NCI-H1694 treated with DMSO at 0.1 percent for 48 hours (cell line): ENCODE measurements at places on chromosomes 4 and X.

DNA sequence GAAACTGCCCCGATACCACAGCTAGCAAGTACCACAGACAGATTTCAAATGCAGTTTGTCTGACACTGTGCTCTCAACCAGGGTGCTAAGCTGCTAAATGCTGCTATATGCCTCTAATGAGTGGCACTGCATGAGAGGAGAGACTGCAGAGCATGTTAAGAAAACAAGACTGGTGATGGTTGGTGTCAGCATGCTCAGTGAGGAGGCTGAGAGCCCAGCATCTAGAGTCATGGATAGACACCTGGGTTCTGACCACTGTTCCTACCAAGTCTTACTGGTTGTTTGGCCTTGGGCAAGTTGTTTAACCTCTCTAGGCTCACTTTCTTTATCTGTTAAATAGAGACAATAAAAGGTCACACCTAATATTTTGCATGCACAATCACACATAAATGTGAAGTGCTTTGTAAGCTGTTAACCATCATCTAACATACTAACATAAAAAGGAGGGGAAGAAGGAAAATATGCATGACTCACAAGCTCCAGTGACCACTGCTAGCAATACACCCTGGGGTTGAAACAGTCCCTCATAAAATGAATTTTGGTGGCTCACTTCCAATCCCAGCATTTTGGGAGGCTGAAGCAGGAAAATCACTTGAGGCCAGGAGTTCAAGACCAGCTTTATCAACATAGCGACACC, 20.7 kb downstream of the HHIP start:
- no peak for DNase-seq

DNA sequence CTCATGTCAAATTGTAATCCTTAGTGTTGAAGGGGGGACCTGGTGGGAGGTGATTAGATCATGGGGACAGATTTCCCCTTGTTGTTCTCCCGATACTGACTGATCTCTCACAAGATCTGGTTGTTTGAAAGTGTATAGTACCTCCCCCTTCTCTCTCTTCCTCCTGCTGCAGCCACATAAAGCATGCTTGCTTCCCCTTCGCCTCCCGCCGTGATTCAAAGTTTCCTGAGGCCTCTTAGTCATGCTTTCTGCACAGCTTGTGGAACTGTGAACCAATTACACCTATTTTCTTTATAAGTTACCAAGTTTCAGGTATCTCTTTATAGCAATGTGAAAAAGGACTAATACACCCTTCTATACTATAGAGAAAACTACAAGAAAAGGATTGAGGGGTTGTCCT, 1170.5 kb upstream of the AGA start:
- DNase-seq, result no peak

DNA sequence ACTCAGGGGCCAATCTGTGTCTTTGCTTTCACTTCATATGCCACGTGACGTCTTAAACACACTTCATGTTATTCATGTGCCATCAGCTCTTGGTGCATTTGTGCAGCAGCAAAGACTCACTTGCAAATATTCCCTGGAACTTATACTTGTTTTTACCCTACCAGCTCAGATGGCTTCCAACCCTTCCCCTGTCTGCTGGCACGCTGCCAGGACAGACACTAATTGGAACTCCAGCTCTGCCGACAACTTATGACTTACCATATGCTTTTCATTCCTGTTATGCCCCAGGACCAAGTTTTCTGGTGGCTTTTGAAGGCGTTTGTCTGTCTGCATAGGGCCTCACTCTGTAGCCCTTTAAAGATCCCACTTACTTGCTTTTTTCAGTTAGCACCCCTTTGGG, 261.7 kb upstream of the GNPDA2 start:
- DNase-seq, result peak; percentile 31

- DNase-seq, result no peak
Observed at GRCh38 chr4:144861471-144861870, 215.5 kb downstream of the HHIP start.

GRCh38 chrX:38426785-38427184, 74.4 kb downstream of the OTC start:
- DNase-seq, result no peak

DNA sequence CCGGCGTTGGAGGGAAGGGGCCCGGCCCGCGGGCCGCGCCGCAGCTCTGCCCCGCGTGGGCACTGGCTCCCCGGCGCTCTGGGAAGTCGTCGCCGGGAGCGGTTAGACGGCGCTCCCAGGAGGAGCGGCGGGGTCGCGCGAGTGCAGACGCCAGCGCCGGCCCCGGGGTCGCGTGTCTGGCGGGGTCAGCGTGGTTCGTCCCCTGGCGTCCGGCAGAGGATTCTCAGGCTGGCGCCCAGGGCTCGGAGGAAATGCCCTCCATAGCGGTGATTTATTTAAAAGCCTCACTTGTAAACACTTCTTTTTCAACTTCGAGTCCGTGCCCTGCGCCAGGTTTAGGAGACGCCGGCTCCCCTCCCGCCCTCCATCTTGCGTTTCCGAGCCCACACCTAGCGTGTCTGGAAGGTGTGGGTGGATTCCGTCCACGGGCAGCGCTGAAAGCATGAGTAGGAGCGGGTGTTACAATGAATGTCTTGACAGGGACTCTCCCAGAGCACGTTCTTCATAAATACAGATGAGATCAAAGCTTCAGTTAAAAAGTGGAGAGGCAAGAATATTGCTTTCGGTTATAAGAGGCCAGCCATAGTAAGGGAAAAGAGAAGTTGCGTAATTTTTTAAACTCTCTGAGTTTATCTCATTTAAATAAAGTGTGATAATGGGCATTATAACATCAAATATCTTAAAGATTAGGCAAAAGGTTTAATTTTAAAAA, 692 bp downstream of the FAM241A start:
- DNase-seq, result peak; percentile 10

DNA sequence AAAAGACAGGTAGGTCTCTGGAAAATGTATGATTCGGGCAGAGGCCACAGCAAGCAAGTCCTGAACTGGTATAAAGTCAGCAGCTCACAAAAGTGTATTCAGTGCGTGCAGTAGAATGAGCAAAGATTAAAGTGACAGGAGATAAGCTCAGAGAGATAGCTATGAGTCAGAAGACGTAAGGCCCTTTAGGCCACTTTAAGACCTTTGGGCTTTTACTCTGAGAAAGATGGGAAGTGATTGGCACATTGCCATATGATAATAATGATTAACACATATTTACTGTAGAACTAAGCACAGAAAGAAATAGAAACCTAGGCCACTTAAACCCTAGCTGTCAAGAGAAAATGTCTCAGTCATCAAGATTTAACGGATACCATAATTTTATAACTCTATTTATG, 51.7 kb downstream of the TBCK start:
- no peak for DNase-seq

DNA sequence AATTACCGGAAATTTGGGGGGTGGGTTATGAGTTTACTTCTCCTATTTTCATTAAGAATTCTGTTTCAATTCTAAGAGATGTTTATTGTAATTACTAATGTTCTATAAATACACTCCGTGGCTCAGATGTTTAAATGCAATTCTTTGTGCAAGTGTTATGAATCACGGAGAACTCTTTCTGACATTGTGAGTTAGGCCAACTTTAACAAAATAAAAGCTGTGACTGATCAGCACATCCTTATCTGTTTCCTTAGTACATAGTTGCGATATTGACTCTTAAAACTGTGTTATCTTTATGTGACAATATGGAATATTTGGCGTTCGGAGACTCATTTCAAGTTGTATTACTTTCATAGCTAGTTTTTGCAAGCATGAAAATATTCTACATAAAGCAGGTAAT, 902 bp downstream of the KLHL4 start:
- no peak for DNase-seq

DNA sequence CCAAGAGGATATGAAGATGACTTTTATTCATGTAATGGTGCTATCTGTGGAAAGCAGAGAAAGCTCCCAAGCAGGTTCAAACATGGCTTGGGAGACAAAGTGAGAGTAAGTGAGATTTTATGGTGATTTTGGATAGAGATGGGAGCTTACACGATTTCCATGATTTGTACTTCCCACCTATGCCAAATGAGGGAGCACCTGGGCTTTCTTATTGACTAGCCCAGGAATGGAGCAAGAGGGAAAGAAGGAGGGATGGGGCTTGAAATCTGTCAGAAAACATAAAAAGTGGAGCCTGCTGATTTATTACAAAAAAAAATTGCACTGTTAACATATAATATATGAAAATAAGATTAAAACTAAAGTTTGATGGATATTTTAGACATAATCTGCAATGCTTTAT, 703.5 kb upstream of the PABPC4L start:
- DNase-seq, result no peak

GRCh38 chrX:46184749-46185148, 360.5 kb downstream of the ZNF674 start:
- no peak for DNase-seq

DNA sequence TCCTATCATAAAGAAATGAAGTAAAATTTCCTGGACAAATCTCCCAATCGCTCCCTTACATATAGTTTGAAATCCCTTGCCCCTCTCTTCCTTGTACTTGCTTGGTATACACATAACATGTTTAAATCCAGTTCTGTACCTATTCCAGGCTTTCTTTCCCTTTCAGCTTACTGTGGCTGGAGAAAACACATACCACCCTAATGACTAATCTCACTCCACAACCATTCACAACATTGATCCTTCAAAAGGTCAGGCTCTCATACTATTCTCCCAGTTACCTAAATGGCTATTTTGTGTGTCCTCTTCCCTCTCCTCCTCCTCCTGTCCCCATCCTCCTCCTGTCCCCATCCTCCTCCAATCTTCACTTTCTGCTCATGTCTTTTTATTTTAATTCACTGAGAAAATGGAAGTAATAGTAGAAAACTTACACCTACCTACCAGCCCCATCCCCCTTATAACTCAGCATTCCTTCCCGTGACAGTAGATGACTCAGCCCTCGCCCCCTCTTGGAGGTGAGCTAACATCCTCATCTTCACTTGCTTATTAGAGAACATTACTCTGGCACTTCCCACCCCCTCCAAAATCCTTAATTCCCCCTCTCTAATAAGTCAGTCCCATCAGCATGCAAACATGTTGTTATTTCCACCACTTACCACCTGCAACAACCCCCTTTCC, 77.5 kb downstream of the IL15 start:
- DNase-seq, result no peak

DNA sequence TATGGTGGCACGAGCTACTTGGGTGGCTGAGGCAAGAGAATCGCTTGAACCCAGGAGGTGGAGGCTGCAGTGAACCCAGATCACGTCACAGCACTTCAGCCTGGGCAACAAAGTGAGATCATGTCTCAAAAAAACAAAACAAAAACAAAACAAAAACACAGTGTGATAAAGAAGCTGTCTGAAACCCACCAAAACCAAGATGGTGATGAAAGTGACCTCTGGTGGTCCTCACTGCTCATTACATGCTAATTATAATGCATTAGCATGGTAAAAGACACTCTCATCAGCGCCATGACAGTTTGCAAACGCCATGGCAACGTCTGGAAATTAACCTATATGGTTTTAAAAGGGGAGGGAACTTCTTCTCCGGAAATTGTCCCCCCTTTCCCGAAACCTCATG, 29.4 kb upstream of the OPHN1 start:
- peak; percentile 59 for DNase-seq

DNA sequence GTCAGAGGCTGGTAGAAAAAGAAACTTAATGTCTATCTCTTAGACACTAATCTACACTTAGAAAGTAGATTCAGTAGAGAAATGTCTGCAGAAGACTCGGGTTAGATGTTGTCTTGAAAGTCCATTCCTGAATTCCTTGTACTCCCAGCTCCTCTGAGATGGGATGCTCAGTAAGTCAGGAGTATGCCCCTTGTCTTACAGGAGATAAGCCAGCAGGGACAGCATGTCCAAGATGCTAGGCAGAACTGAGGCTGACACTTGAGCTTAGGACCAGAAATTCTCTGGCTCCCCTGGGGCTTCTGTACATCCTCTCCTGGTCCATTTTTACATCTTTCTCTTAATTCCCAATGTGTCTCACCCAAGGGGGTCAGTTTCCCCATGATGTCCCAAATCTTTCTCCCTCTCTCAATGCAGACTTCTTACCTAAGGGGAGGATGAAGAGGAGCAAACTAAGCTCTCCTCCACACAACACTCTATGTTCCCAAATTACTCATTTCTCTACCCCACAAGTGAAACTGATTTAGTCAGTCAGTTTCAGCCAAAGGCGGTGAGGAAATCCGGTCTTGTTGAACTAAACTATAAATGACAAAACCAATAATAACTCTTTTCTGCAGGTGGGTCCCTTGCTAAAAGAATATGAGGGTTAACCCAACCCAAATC, 558.2 kb upstream of the DIPK2B start:
- no peak for DNase-seq

GRCh38 chr4:41432219-41432618, 105.7 kb upstream of the LIMCH1 start:
- no peak for DNase-seq

GRCh38 chr4:39043058-39043860, 11.1 kb upstream of the TMEM156 start:
- DNase-seq, result no peak

- DNase-seq, result no peak
Observed at GRCh38 chr4:166432842-166433241, 559.8 kb downstream of the TLL1 start.

DNA sequence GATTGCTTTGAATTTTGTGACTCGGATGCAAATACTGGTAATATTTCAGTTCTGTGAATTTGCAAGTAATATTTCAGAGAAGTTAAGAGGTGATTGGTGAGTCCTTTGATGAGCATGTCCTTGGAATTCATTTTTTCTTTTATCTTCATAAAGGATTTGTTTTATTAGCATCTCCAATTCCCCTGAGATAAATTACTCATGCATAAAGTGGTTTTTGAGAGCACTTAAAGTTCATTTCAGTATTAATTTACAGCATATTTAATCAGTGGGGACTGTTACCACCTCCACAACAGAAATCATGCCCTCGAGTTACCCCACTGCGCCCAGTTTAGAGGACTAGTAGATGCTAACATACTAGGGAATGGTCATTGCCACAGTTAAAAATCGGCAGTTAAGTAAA, 65.0 kb downstream of the ZFX start:
- no peak for DNase-seq

- DNase-seq, result no peak
Observed at GRCh38 chrX:154138857-154139256, 5.2 kb upstream of the OPN1LW start.

DNA sequence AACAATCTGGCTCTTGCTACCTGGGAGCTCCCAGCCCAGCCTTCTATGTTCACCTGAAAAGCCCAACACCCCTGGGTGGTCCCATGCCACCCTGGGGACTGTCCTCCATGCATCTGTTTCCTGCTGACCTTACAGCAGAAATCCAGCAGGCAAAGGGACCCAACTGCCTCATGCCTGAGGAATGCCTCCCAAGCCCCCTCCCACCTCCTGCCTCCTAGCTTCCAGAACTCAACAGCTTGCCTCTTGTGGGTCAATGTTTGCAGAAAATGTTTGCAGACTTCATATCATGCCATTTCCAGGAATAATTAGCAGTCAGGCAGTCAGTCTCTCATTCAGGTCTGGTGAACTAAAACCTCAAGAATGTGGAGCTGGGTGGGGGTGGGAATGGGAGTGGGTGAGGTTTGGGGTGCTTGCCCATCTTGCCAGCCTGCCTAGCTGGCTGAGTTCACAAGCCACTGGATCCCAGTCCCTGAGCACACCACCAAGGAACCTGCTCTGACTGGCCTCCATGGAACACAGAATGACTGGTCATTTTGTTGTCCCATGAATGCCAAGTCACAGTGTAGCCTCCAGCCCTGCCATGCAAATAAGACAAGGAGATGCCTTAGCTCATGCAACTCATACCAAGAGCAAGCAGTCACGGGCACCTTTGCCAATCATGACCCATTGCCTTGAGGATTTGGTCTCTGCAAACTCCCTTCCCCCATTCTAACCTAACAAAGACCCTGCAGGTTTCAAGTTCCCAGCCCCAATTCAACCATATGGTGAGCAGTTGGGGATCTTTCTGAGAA, 12.1 kb upstream of the PLAC1 start:
- no peak for DNase-seq

GRCh38 chrX:98523026-98523425, 1639.3 kb downstream of the RPA4 start:
- DNase-seq, result no peak
